ENCODE measurements at places on chromosomes 7 and 10. TPM values are rescaled to one million over a fixed set of nuclear protein-coding genes. Genes with fewer than 3 reads are reported as not detected.

The PDE1C gene
- total RNA-seq = 0.22 TPM

The LMTK2 gene
- 2.7 TPM for total RNA-seq

The CALHM3 gene
- total RNA-seq = 0.39 TPM

The SPDYE2B gene
- not detected for total RNA-seq

The SLC4A2 gene
- 68.3 TPM for total RNA-seq

The SP8 gene
- total RNA-seq = not detected
